ENCODE measurements at places on chromosomes 6 and 20. TPM values are rescaled to one million over a fixed set of nuclear protein-coding genes. Genes with fewer than 3 reads are reported as not detected.
A peak's percentile ranks its signal among the peaks of the same experiment; 100 is the strongest.

The CST4 gene
- not detected for total RNA-seq

The DEFB124 gene
- not detected for total RNA-seq

The NOL7 gene
- total RNA-seq: 54.7 TPM

The NR2E1 gene
- total RNA-seq: not detected

- peak; percentile 33 for DNase-seq
Observed at GRCh38 chr6:149026530-149026942, 279.7 kb downstream of the UST start.

- no peak for DNase-seq
Observed at GRCh38 chr20:62020935-62021701, 44.6 kb downstream of the TAF4 start.

GRCh38 chr6:48919555-48919954 is 543.5 kb downstream of the MMUT start:
- no peak for DNase-seq

DNA sequence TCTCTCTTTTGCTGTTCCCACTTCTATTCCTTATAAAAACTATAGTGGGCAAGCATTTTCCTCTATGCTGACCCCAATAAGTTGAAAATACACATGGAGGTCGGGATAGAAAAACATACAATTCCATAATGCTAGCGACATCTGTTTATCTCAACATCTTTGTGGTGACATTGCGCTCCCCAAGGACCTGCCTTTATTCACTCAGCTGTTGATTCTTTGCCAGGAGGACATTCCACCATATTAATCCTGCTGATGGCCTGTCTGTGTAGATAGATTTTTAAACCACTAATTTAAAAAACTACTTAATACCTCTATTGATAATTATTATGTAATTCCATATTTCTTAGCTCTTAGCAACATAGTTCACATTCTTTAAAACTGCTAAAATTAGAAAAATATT is 555.3 kb upstream of the MAP3K7 start:
- DNase-seq: no peak

All from neural crest cell (in vitro differentiated cells).